ENCODE measurements at places on chromosomes 1 and 21.

DNA sequence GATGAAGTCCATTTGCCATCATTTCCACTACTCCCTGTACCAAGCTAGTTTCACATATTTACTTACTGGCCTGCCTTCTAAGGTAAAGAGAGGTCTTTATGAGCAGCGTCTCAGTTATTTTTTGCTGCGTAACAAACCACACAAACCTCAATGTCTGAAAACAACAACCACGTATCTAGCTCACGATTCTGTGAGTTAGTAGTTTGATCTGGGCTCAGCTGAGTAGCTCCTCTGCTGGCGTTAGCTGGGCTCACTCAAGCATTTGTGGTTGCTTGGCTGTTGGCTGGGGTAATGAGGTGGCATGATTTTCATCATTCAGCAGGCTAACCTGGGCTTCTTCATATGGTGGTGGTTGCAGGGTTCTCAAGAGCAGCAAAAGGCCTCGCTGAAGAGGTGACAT is 225.4 kb downstream of the FOXD2 start:
- no peak for DNase-seq

- no peak for DNase-seq
Observed at GRCh38 chr21:39660191-39660980, 47.6 kb downstream of the B3GALT5 start.

DNA sequence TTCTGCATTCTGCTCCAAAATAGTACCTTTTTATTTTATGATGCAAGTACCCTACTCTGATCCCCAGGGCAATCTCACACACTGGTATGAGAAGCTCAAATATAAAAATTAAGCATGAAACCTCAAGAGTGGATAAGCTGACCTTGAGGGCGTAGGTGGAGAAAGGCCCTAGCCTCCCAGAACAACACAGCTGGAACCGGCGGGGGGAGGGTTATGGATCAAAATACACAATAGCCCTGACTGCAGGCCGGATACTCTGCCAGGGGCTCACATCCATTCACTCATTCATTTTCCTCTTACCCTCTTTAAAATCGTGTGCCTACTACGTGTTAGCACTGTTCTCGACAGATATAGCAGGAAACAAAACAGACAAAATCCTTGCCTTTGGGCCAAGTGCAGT is 32.8 kb upstream of the ECE1 start:
- no peak for DNase-seq

DNA sequence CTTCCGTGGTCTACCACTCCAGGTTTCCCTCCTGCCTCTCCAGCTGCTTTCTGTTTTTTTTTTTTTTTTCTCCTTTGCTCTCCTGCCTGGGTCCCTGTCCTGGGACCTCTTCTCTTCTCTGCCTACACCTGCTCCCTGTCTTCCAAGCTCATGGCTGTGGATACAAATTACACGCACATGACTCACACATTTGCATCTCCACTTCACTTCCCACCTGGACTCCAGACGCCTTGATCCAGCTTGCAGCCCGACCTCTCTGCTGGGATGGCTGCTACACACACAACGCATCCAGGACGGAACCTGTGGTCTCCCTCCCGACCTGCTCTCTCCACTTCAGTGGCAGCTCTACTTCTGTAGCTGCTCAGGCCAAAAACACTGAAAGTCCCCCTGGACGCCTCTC is 44.4 kb upstream of the B3GALT5 start:
- DNase-seq = no peak

GRCh38 chr1:67831850-67832513 is 1.3 kb downstream of the GNG12 start:
- DNase-seq = no peak

- no peak for DNase-seq
Observed at GRCh38 chr1:237795558-237795957, 95.2 kb downstream of the ZP4 start.

GRCh38 chr1:44499306-44499705 is 94.3 kb downstream of the RNF220 start:
- no peak for DNase-seq

GRCh38 chr1:61387829-61388228 is 305.5 kb downstream of the NFIA start:
- DNase-seq = no peak

GRCh38 chr1:103790172-103790571 is 40.5 kb downstream of the AMY1C start:
- no peak for DNase-seq

- no peak for DNase-seq
Observed at GRCh38 chr1:51956528-51957509, 33.7 kb downstream of the RAB3B start.

DNA sequence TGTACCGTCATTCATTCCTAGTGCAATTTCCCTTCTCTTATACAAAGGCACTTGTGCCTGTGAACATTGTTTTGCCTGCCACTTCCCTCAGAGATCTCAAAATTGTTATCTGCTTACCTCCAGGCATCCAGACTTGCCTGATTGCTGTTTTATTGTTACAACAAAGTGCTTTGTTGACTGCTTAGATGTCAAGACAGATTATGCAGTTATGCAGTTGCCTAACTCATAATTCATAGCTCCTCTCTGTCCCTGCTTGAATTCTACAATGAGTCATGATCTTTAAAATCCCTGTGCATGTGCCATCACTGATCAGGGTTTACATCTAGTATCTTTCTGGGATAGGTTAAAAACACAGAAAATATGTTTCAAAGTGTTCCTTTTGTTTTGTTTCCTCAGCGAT is 24.5 kb downstream of the CXADR start:
- no peak for DNase-seq

DNA sequence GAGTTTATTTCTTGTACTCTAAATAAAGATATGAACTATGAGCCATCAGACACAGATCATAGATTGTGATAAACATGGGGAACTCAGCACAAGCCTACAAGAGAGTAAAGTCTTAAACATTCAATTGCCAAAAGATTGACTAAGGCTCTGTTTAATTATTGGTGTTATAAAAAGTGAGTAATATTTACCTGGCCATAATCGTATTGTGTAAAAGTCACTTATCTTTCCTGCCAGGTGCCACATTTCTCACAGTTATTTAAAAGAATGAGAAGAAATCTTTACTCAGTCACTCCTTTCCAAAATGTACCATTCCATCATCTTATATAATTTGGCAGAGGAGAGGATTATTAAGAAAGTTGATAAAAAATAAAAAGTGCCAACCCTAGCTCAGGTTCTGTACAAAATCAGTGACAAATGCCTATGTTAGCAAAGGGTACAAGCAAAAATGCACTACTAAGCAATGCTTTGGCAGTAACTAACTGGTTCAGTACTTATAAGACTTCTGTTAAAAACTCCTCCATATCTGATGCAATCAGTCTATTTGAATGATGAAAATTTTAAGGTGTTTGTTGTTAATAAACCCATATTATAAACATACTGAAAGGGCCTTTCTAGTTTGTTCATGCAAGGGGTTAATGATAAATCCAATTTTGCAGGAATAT is 5.8 kb upstream of the NR5A2 start:
- no peak for DNase-seq

- no peak for DNase-seq
Observed at GRCh38 chr1:233549917-233550316, 64.0 kb upstream of the KCNK1 start.

GRCh38 chr1:164557270-164557669 is 1.7 kb upstream of the PBX1 start:
- no peak for DNase-seq

DNA sequence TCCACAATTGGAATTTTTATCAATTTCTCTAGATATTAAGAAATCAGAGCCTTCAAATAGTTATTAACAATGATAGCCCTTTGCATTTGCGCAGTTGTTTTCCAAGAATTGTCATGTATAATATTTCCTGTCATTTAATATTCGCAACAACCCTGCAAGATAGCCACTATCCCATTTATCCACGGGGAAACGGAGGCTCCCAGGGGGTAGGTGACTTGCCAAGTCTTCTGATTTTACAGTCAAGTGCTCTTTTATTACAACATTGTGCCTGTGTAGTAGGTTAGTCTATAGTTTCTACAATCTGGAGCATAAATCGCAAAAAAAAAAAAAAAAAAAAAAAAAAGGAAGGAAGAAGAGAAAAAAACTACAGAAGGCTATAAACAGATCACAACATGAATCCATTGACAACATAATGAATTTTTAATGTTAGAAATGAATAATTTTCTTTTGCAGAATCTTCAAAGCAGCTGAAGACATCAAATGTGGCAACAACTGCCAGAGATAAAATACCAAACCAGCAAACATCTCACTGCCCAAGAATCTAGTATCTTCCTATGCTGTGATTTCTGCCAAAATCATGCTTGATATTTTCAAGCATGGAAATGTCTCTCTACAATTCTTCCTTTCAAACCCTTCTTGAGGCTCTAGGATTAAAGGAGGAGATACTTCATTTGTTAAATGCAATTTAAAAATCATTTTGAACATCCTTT is 125.5 kb downstream of the PTPN14 start:
- DNase-seq = no peak

GRCh38 chr1:151211972-151212705 is 13.8 kb downstream of the PIP5K1A start:
- no peak for DNase-seq
